ENCODE measurements at places on chromosomes 12 and 14. TPM values are rescaled to one million over a fixed set of nuclear protein-coding genes. Genes with fewer than 3 reads are reported as not detected.

Gene TAS2R43
- total RNA-seq = not detected

DNA sequence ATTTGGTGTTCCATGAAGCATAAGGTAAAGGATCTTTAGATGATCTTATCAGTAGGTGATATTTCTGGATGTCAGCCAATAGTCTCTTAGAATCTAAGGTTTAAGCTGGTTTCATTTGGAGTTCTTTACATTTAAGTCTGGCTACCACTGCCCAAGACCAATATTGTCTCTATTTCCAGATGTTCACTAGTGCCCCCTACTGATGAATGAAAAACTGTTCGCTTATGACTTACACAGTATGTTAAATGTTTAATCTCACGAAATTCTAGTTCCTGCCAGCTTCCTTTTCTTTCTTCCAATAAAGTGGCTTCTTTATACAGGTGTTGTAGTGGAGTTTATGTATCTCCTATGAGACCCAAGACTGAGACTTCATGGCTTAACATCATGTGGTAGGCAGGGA is 31.8 kb upstream of the MIS18BP1 start:
- DNase-seq = no peak

- DNase-seq = no peak
Measured at GRCh38 chr12:3341594-3341993, 149.4 kb upstream of the PRMT8 start.

DNA sequence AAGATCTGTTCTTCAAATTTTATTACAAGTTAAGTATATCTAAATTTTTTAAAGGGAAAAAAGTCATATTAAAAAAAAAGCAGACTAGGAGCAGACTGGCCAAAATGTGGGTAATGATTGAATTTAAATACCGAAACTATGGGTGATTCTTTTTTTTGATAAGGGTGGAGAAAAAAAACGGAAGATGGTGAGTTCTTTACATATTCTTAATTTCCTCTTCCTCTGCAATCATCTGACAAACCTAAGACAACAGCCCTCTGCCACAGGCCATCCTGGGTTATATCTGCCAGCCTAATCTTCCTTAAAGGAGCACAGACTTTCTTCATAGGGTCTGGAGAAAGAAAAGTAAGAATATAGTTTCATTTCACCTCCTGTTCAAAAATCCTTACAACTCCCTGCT is 108.0 kb downstream of the PPP2R5E start:
- no peak for DNase-seq

DNA sequence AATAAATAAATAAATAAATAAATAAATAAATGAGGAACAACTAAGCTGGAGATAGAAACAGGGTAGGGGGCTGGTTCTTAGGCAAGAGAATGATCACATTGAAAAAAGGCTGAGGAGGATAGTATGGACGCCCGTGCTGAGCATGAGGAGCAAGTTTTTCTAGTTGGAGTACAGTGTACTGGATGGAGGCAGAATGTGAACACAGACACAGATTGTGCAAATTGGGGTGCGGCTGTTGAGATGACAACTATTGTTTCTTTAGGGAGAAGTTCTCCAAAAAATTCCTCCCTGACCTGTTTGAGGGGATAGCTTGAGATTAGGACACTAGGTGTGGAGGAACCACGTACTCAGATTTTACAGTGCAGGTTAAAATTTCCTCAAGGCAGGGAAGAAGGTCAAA is 979 bp upstream of the BIN2 start:
- no peak for DNase-seq

DNA sequence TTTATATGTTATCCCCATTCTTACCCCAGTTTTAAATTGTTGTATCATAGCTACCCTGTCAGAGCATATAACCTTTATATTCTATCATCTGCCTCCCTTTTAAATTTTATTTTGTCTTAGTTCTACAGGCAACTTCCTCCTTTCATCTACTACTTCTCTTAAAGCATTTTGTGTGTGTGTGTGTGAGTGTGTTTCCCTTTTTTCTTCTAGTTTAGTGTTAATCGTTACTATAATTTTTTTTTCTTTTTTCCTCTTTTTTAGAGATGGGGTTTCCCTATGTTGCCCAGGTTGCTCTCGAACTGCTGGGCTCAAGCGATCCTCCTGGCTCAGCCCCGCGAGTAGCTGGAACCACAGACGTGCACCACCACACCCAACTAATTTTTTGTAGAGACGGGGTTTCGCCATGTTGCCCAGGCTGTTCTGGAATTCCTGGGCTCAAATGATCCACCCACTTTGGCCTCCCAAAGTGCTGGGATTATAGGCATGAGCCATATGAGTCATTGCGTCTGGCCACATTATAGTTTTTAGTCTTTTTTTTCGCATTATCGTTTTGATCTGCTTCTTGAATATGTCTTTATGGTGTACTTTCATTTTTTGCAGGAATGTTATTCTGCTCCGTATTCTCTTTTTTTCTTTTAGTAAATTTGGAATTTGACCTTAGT is 33.1 kb upstream of the FBXO34 start:
- no peak for DNase-seq

GRCh38 chr12:67630373-67631088 is 18.0 kb upstream of the DYRK2 start:
- no peak for DNase-seq

DNA sequence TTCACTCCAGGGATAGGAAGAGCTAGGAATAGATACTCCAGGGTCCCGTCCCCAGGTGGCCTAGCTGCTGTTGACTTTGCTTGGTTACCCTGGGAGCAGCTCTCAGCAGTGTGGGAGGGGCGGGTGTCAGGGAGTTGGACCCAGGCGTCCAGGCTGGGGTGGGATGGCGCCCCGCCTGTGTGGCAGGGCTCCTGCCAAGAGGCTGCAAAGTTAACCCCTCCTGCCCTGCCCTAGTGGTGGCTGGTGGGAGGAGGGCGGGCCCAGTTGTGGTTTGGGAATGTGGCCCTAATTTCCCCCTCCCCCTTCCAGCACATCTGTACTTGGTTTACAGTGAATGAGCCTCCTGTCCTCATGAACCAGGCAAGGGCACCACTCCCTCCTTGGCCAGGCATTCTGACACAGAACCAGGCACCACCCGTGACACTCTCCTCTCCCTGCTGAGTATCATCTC is 1.7 kb upstream of the RARG start:
- no peak for DNase-seq

DNA sequence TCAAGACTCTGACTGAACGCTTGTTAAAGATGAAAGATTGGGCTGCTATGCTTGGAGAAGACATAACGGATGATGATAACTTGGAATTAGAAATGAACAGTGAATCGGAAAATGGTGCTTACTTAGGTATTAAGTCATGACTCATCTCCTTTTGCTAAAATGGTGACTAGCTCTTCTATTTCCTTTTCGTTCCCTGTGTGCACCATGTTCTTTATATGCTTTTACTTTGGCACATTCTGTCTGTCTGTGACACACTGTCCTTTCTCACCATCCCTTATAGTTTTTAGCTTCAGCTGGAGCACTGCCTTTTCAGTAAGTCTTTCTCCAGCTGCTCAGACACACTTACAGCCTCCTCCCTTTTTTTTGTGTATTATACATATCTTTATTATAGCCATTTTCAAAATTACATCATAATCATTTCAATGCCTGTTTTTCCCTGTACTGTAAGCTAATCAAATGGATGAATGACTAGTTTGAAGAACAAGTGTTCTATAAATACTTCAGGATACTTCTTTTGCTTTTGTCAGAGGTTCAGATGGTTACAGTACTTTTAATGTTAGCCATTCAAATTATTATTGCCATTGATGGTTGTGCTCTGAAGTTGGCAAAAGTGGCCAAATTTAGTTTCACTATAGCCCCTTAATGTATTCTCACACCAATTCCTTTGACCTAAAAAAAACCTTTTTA is 68.6 kb downstream of the MIA2 start:
- no peak for DNase-seq

DNA sequence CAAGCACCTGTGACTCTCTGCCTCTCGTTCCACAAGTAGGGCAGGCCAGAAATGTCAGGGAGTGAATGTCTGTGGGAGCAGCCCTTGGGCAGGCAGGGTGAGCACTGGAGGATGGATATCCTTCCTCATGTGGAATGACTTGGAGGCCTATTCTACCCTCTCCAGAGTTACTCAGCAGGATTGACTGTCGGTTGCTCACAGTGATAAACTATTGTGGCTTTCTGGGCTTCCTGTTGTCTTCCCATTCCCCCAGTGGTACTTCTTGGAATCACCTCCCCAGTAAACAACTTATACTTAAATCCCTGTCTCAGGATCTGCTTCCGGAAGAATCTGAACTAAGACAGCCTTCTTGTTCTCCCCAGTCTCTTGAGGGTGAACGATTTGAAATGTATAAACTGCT is 79.6 kb upstream of the MANSC4 start:
- DNase-seq = no peak

DNA sequence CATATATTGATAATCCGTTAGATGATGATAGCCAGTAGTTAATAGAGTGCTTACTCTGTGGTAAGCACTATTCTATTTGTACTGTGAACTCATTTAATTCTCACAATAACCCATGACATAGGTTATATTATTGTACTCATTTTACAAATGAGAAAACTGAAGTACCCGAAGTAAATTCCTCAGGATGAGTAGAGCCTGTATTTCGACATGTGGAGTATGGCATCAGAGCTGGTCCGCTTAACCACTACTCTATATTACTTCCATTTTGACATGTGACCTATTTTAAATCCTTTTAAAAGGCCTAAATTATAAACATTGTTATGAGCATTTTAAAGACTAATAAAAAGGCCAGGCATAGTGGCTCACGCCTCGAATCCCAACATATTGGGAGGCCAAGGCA is 8.0 kb upstream of the RAP1B start:
- no peak for DNase-seq

DNA sequence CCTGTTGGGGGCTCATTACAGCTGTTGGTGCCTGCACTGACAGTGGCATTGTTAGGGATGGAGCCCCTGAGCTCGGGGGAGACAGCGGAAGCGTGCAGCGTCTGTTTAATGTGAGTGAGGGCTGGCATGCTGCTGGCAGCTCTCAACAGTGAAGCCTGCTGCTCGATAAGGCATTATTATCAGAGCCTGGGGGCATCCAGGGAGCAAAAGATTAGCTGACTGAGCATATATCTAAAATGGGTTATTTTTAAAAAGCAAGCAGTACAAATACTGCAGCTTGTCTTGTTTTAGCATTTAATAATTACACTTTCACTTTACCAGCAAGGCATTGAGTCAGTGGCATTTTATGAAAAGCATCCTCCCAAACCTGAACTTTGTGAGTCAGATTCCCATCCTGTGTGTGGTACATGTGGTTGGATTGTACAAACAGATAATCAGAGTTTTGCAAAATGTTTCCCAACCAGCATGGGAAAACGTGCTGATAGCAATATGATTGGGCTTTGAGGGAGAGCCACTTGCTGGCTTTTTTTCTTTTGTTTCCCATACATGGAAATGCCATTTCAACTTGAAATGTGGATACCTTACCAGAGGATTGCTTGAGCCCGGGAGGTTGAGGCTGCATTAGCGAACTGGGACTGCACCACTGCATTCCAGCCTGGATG is 150.8 kb downstream of the PRKCH start:
- peak; percentile 56 for DNase-seq

DNA sequence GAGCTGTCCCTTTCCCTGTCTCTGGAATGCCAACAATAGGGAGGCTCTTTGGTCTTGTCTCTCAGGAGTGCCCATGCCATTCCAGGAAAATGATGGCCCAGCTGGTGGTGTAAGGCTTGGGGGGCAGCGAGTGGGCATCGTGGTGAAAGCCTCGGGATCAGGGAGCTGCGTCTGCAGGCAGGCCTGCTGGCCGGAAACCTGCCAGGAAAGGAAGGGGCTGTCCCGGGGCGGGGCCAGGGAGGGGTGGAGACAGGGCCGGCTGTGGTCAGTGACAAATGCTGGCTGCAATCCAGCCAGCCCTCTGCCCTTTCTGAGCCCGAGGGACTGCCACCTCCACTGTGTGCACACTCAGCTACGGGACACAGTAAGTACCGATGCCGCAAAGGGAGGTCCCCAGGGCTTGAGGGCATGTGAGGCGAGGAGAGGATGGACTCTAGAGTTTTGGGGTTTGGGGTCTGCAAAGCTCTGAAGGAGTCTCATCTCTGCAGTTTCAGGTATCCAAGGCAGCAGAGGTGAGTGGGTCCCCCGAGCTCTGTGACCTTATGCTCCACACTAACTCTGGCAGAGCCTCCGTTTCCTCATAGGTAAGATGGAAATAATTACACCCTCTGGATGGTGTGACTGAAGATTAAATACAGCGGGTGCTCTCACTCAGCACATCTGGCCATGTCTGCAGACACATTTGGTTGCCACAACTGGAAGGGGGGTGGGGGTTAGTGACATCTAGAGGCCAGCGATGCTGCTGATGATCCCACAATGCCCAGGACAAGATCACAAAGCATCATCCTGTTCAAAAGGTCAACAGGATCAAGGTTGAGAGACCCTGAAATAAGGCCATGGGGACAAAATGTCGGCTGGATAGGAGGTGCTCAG is at the start of gene SERPINA5:
Gene SERPINA5, plus strand, starts transcription at position 300 of the 873 bp plus-strand sequence. CDS start 5,937 bp downstream, outside the sequence.
- peak; percentile 55 for DNase-seq

DNA sequence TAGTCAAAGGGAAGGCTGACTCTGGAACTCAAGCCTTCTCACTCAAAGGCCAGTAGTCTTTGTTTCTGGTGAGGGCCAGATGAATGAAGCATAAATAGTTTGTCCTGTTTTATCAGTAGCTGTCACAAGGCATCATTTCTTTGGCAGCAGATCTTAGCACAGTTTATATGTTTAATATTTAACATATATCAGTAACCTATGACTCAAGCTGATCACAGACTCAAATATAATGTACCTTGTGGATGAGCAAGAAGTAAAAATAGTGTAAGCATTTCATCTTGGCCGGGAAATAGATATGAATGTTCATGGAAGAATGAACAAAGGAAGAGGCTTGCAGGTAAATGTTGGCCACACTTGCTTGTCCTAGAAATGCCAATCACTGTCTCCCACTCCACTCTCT is 158.3 kb upstream of the BMP4 start:
- DNase-seq = no peak

GRCh38 chr12:25524366-25524765 is 28.7 kb downstream of the LMNTD1 start:
- no peak for DNase-seq

DNA sequence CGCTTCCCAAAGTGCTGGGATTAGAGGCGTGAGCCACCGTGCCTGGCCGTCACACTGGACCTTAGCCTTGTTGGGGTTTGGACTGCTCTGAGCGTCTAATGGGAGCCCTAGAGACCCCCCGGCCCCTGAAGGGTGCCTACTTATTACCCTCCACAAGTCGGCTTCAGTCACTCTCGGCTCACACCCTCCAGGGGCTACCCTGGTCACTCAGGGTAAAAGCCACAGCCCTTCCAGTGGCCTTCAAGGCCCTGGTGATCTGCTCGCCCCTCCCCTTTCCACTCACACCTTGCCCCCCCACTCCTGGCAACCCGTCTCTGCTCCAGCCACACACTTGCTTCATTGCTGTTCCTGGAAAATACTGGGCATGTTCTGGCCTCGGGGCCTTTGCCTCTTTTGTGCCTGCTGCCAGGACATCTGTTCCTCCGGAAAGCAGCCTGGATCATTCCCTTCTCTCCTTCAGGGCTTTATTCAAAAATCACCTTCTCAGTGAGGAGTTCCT is 3.6 kb upstream of the MORN3 start:
- no peak for DNase-seq
